Cardiac muscle cell (in vitro differentiated cells and primary cell): ENCODE measurements at places on chromosomes 4 and X.

- DNase-seq: no peak
Observed at GRCh38 chrX:112631892-112632291, 47.8 kb downstream of the LHFPL1 start.

DNA sequence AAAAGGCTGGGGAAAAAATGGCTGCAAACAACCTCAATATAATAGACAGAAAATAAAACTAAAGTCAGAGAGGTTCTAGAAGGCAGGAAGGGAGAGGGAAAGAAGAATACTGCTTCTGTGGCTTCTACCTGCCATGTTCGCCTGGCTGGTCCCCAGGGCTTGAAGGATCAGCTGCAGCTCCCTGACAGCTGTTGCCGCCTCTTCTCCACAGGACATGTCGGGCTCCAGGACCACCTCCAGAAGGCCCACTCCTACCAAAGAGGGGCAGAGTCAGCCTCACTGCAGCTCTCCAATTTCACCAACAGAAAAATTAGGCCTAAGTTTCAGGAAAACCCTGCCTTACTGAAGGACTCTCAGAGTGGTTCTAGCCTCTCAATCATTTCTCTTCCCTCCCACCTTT, 44.9 kb downstream of the GATB start:
- no peak for DNase-seq

DNA sequence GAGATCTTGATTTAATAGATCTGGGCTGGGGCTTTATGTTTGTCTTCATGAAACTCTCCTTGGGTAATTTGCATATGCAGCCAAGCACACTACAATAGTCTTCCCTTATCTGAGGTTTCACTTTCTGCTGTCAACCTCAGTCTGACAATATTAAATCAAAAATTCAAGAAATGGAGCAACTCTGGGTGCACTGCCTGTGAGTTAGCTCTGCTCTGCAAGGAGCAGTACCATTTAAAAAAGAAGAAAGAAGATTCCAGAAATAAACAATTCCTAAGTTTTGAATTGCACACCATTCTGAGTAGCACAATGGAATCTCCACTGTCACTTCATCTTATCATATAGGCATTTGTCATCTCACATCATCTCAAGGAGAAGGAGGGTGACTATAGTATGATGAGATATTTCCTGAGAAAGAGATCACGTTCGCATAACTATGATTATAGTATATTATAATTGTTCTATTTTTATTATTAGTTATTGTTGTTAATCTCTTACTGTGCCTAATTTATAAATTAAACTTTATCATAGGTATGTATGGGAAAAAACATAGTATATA, 9.4 kb downstream of the FNIP2 start:
- DNase-seq: no peak

DNA sequence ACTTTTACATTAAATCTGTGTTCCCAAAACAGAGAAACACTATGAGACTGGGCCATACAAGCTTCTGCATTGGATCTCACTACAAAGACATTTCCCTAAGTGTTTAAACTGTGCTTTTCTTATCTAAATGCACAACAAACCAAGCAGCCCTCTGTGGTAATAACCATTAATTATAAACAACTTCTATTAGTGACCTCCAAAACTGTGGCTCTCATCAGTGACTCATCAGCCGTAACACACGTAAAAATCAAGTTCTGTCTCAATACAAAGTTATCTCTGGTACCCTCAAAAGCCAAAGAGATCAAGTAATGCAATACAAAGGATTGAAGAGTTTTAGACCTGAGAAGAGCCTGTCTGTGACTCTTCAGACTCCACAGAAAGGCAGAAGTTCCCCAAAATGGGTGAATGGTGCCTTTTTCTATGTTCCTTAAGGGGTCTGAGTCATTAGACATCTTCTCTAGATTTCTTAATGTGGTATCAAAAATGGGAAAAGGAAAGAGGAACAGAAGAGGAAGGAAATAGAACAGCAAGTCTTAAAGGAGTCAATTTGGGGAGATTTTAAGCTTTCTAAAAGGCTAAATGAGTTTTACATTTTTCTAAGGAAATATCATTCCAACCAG, 189.8 kb upstream of the PPP1R2C start:
- no peak for DNase-seq

GRCh38 chr4:8393593-8394038, 46.9 kb downstream of the ACOX3 start:
- DNase-seq: peak; percentile 96

GRCh38 chrX:109632906-109633504, 8.0 kb upstream of the KCNE5 start:
- peak; percentile 46 for DNase-seq

- DNase-seq: no peak
Observed at GRCh38 chr4:181798536-181798935, 444.7 kb upstream of the TENM3 start.

DNA sequence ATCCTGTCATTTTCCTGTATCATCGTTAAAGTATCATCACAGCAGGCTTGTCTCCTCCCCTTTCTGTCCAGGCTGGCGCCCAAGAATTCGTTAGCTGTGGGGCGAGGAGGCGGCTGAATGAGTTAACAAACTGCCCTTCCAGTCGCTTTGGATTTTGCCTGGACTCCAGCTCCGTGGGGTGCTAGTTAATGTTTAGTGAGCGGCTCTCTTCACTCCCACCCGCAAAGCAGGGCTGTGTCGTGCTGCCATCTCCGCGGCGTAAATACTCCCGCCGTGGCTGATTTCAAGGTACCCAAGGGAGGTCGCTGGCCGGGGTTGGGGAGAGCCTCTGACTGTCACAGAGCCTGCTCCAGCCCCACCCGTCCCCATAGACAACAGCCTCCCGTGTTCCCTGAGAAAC, 44.9 kb upstream of the SPRY1 start:
- DNase-seq: no peak
